Activated T-cell treated with anti-CD3 and anti-CD28 coated beads for 24 hours (primary cell): ENCODE measurements at places on chromosomes 4 and X.

- DNase-seq, result no peak
Measured at GRCh38 chr4:95289028-95289634, 259.6 kb downstream of the UNC5C start.

DNA sequence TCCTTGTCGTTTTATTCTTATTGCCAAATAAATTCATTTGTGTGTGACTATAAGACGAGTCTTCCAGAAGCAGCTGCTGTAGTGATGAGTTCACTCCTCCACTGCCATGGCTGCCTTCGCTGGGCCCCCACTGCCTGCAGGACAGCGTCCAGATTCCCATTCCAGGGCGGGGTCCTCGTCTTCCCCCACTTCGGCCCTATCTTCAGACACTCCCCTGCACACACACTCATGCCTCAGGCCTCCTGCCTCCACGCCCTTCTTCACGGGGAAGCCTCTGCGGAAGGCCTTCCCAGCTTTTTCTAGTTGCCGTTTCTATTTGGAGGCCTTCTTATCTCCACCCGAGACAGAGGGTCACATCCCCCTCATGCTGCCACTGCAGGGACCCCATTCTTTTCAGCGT lies 80.4 kb downstream of the SHROOM2 start:
- DNase-seq, result no peak

DNA sequence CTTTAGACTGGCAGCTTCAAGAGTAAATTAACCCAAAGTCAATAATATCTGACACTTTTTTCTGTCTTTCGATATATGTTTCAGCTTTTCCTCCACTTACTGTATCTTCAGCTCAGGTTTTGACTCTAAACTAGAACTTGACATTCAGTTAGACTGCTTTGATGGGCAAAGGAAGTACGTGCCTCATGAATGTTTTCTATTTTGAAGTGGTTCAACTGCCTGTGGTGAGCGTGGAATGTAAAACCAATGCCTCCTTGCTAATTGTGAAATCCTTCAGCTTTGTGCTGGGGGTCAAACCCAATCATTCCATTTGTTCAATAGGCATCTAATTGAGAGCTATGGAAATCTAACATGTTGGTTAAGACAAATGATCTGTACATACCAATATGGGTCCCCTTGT lies 857.0 kb upstream of the HTR2C start:
- DNase-seq, result no peak

DNA sequence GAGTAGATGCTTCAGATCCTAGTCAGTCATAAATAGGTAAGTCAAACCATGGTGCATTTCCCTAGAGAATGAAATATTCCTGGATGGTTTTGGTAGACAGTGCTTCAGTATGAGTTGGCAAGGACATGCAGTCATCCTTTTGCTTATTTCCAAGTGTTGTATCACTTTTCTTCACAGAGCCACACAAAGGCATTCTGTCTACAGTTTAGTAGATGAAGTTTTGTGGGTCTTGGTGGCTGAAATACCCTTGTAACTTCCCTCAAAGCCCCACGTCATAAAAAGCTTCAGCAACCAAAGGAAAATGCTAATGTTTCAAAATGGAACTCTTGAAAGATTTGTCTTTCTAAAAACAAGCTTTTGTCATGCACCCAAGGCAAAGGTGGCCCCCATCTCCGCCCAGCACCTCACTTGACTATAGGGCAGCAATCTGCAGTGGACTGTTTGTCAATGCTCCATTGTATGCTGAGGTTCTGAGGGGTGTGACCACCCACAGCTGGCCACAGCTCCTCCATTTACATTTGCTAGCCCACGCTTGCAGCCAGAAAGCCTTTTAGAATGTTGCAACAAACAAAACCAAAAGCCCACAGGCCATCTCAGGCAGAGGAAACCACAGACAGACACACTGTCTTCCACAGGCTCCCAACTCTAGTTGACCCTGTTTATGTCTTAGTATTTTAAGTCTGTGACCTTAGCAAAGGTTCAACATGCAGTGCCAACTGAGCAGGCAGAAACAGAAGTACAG lies 87.1 kb upstream of the FAM9C start:
- DNase-seq, result no peak

- DNase-seq, result no peak
Measured at GRCh38 chr4:144294211-144294610, 153.7 kb upstream of the GYPA start.

DNA sequence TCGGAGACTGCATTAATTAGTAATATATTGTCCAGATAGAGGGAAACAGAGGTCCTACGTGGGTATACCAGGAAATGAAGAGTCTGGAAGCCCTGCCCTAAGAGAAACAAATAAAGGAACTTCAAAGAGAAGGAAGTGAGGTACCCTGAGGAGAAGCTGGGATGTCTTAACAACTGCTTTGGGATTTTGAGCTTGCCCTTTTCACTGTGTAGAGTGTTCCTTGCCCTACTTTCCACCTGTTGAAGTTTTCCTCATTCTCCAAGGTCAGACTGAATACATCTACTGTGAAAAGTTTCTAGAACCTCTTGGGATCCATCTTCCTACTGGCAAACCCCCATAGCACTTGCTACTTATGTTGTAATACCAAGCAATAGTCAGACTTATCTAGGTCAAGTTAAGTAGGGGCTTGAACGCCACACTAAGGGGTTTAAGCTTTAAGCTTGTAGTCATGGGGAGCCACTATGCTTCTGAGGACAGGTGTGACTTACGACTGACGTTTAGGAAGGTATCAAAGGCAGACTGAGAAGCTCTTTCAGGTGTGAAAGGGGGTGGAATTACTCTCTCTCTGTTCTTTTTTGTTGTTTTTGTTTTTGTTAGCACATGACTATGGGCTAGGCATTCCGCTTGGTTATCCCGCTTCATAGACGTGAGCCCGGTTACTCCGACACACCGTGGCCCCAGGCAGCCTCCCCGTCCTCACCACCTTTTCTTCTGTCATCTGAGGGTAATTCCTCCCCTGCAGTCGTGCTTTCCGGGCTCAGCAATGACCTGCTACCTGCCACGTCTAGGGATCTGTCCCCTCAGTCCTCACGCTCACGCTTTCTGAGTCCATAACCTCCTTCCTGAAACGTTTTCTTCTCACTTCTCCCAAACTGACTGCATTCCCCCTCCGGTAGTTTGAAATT lies 959 bp upstream of the REST start:
- no peak for DNase-seq

DNA sequence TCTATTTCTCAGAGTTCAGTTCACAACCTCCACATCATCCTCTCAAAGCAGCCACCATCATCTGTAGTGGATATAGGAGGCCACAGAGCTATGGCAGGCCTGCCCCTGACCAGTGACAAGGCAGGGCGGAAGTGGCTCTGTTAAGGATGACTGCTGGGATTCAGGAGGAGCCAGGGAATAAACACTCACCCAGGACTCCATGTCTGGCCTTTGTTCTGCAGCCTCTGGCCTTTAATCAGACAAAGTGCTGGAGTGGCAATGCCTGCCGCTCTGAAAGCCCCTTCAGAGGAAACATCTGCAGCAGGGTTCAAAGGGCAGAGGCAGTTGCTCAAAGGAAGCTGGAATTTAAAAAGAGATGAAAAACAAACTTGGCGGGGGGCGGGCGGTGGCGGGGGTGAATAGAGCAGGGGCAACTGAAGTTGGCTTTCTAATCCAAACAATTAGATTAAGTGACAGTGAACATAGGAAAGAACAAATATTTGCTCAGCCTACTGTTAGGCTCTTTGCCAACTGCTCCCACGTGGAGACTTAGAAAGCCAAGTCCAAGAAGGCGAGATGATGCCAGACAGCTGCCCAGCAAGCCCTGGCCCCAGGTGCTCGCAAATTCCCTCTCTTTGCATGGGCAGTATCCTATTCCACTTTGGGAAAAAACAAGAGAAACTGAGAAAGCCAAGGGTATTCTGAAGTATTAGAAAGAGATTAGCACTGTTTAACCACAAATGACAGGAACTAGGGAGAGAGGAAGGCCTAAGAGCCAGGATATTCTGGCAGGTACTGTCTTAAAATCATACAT lies 5.5 kb downstream of the MPP1 start:
- DNase-seq, result no peak

- DNase-seq, result no peak
Measured at GRCh38 chr4:170581322-170581721, 491.6 kb upstream of the AADAT start.

DNA sequence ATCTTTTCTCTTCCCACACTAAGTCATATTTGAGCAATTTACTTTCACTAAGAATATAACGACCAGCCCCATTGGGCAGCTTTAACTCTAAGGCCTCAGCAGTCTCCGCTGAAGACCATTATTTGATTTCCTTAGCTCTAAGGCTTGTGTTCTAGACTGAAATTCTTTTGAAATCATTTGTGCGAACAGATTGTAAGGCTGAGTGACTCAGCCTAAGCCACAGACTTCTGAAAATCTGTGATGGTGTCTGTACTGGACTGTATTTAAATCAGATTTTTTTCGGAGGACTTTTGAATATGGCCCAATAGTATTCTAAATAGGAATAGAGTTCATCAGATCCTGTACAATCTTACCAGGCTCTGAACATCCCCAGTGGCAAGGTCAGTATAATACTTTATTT lies 150.3 kb upstream of the TECRL start:
- no peak for DNase-seq

GRCh38 chr4:141684785-141685184 lies 48.4 kb downstream of the IL15 start:
- DNase-seq, result no peak

DNA sequence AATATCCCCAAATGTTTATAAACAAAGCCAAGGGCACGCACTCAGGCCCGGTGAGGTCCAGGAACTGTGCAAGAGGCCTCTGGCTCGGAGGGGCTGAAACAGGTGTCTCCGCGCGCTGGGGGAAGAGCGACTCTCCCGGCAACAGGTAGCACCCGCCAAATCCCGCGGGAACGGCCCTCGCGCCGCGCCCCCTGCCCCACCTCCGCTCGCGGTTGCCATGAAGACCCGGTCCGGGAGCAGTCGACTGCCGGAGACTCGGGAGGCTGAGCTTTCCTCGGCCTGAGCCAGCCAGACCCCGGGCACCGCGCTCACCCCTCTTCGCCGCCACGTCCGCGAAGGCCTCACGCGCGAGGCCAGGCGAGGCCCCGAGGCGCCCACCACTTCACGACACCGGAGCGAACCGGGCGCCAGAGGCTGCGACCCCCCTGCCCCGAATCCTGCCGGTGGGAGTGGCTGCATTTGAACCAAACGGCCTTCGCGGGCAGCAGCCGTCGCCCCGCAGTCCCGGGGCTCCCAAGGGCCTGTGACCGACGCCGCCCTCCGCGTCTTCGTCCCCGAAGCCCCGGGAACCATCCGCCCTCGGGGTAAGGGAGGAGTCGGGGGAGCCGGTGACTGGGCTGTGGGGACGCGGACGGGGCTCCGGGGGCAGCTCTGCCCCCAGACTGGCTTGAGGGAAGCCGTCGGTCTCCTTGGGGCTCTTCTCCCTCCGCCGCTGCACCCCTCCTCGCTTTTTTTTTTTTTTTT lies at the start of gene NSUN7:
Gene NSUN7 (plus strand): TSS at position 239 of the 744 bp plus-strand sequence. CDS start 739 bp downstream, outside the sequence.
- DNase-seq, result no peak

- DNase-seq, result no peak
Measured at GRCh38 chrX:68365341-68365740, 68.0 kb downstream of the OPHN1 start.

DNA sequence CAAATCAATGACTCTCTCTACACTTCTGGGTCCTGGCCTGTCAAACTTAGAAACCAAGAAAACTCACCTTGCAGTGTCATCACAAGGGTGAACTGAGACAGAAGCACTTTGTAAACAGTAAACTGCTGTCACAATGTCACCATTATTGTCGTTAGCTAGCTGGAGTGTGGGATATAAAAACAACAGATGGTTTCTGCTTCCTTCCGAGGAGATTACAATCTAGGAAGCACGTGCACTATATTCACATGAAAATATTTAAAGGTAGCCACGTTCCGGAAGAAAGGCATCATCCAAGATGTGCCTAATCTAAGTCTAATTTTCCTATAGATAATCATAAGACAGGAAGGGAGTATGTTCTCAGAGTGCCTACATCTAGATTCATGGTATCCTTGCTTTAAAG lies 64.7 kb upstream of the ACSL1 start:
- no peak for DNase-seq

DNA sequence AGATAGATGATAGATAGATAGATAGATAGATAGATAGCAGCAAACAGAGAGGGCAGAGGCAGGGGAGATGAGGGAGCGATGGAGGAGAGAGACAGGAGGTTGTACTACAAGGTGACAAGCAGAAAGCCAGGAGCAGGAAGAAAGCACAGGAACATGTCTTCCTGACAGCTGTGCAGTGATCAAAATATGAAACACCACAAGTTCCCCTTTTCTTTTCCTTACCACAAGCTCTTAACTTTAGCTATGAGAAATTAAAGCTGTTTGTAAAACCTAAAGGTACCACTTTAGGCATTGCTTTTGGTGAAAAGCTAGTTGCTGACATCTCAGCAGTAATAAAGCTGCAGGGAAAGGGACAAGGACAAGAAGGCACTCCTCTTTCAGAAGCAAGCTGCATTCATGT lies 9.1 kb upstream of the MAGED4B start:
- DNase-seq, result no peak

GRCh38 chr4:179709961-179710624 lies 2267.9 kb upstream of the AGA start:
- DNase-seq, result no peak

- no peak for DNase-seq
Measured at GRCh38 chrX:119488749-119489148, 20.5 kb downstream of the SLC25A5 start.

DNA sequence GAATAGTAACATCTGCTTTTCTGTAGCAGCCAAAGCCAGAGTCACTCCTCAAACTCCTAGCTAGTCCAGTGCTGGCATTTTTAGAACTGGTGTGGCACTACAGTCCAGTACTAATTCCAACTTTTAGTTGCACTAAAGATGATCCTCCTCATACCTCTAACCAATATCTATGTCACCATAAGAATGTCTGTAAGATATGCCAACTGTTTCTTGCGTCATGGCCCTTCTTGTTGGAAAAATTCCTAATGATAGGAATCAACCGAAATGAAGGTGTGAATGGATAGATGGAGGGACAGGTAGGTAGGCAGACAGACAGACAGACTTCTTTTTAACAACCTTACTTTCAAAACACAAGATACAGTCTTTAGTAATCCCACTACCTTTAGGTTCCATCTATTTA lies 74.6 kb upstream of the PRSS48 start:
- DNase-seq, result no peak

GRCh38 chr4:10765386-10765785 lies 80.8 kb upstream of the CLNK start:
- DNase-seq, result no peak

- no peak for DNase-seq
Measured at GRCh38 chr4:142687547-142688275, 158.4 kb downstream of the INPP4B start.
